Keratinocyte (primary cell): ENCODE measurements at places on chromosomes 7 and 10.
A peak's percentile ranks its signal among the peaks of the same experiment; 100 is the strongest.

DNA sequence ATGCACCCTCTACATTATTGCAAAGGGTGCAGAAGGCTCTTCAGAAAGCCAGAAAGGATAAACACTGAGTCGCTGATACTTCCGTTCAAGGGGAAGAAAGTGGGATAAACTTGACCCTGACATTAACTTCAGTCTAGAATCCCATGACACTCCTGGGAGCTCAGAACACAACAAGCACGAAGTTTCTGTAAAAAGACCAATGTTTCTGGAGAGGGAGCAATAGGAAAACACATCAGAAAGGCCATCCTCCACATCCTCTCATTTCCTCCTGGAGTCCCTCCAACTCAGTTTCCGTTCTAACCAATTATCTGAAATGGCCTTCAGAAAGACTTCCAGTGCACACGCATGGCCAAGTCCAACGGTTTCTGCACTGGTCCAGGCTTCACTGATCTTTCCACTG is 113.5 kb downstream of the SORBS1 start:
- no peak for DNase-seq

GRCh38 chr10:31604096-31604495 is 285.1 kb downstream of the ZEB1 start:
- DNase-seq: no peak

DNA sequence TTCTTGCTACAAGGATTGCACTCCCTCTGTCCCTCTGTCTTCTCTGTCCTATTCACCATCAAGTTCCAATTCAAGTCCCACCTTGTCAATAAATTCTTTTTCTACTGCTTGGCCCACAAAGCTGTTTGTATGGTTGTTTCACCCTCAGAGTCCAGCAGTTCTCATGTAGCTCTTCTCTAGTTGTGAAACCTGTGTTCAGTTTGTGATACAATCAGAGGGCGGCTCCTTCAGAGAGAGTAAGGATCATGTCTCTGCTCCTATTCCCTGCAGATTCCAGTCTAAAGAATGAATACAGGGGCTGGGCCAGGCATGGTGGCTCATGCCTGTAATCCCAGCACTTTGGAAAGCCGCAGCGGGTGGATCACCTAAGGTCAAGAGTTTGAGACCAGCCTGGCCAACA is 126.6 kb upstream of the BET1 start:
- no peak for DNase-seq

DNA sequence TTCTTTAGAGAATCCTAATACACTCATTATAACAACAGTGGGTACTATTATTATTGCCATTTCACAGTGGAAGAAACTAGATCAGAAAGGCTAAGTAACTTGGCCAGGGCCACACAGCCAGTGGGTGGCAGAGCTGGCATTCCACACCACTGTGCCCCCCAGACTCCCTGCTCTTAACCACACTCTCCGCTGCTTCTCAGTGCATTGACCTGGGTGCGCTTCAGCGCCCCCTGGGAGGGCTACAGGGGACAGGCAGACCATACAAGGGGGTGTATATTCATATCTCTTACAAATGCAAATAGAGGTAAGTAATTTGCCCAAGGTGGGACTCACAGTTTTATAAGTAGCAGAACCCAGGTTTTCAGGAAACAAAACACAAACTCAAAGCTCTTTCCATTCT is 77.0 kb upstream of the NMT2 start:
- DNase-seq: no peak

DNA sequence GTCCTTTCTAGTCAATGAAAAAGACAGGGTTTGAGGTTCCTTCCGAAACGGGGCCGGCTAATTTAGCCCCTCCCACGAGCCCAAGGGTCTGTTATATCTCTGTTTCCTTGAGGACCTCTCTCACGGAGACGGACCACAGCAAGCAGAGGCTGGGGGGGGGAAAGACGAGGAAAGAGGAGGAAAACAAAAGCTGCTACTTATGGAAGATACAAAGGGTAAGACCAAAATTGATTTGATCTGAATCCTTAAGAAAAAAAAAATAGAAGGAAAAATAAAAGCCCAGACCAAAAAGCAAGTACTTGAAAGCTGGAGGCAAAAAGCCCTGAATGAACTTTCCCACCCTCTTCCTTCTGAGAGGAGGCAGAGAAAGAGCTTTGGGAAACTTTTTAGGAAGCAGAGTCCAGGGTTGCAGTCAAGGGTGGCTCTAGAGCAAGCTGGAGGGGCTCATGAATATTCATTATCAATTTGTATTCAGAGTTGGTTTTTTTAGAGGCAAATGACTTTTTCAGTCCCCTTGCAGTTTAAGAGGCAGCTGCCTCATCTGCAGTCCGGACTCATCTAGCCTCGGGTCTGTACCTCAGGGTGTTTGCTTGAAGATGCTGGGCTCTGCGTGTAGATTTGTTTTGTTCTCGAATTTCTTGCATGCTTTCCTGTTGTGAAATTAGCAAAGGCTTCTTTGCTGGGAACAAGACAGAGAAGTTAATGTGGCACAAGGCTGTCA is at the start of gene ENTPD1:
TSS of gene ENTPD1 (plus strand) at position 123 of the 721 bp plus-strand sequence. CDS start at position 200, 77 bp downstream.
- no peak for DNase-seq

DNA sequence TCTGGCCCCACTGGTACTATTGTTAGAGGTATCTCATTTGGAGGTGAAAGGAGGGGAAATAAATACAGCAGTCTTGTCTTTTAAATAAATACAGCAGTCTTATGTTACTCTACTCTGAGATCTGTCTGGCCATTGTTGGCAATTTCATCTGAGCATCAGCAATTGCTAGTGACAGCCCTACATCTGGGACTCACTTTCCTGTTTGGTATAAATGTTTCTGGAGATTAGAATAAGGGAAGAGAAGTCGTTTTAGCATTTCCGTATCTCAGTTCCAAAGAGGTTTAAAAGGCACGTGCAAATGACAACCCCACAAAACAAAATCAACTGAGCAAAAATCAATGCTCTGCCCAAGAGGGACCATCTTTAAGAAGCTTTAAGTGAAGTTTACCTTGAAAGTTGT is 18.1 kb upstream of the CNNM2 start:
- no peak for DNase-seq

DNA sequence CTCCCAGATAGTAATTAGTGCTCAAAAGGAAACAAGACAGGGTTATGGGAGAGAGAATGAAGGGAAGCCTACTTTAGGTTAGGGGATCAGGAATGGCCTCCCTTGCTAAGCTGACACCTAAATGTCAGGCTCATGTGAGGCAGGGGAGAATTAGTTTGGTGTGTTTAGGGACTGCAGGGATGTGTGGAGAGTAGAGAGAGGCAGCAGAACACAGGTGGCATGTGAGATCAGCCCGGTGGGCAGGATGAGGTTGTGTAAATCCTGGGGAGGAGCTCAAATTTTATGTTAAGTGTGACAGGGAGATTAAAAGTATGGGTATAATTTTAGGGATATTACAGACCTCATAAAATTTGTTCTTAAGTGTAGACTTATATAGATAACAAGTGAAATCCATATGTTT is 56.2 kb upstream of the ZNF438 start:
- no peak for DNase-seq

DNA sequence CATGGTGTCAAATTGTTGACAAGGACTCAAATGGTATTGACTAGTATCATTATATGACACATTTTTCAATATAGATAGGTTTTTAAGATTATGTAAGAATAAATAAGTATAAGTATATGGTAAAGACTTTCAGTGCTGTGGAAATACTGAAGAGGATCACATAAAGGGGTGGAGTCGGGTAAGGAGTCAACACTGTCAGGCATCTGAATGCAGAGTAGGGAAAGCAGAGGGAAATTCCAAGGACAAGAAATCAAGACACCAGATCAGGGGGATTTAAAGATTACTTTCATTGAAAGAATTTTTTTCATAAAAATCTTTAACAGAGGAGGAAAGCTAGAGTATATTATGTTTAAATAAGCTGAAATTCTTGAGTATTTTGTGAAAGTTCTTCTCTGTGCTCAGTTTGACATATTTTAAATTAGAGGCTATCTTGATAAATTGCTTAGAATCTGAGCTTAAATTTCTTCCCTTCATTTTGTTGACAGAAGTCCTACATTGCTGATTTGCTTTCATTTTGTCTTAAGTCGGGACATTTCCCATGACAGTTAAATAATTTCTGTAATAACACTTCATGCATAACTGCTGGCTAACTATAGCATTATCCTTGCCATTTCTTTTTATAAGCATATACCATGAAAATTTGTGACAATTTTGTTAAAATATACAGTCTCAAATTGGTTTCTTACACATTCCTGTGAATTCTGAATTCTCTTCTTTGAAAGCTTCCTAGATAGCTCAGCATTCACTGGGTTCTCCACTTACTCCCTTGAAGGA is 244.3 kb downstream of the PRKG1 start:
- DNase-seq: no peak

- DNase-seq: no peak
Observed at GRCh38 chr7:18004372-18004771, 23.3 kb downstream of the PRPS1L1 start.

- no peak for DNase-seq
Observed at GRCh38 chr7:151923097-151923876, 33.0 kb upstream of the GALNTL5 start.

GRCh38 chr10:12782537-12782936 is 219.0 kb downstream of the CCDC3 start:
- DNase-seq: no peak

GRCh38 chr10:112376396-112376790 is 2.5 kb downstream of the ACSL5 start:
- no peak for DNase-seq

GRCh38 chr10:16231176-16231575 is 205.6 kb upstream of the PTER start:
- DNase-seq: no peak

DNA sequence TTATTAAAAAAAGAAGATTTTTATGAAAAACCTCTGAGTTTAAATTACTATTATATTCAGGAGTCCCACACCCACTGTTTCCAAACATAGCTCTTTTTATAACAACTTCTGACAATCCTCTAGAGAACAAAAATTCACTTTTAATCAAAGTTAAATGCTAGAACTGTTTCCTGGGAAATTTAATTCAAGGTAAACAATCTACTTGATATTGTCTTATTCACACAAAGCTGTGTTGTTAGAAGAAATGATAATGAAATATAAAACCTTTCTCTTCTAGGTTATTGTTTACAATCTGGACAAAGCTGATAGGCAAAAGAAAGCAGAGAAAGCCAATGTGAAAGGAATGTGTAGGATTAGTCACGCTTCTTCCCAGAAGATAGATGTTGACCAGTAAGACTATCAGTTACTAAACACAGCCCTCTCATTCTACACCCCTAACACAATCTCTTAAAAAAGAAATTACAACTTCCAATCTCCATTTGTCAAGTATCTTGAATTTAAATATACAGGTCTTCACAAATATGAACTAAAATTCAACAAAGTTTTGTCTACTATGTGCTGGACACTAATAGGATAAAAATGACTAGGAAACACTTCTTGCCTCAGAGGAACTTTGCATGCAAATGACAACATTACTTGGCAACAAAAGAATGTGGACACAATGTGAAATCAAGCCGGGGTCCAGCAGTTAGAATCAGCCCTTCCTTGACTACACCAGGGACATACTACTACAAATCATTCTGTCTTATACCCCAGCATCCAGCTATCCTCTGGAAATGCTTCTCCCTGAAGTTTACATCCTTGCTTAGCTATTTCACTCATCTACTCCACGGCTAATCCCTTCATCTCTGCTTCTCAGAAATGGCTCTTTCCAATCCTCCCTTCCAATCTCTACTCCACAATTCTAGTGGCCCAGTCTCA is 123.7 kb downstream of the IMMP2L start:
- DNase-seq: no peak

- no peak for DNase-seq
Observed at GRCh38 chr10:130771491-130771946, 540.0 kb downstream of the TCERG1L start.

GRCh38 chr7:130996205-130996832 is 262.3 kb upstream of the KLF14 start:
- no peak for DNase-seq

GRCh38 chr7:104951546-104951945 is 62.5 kb upstream of the KMT2E start:
- no peak for DNase-seq

- peak; percentile 50 for DNase-seq
Observed at GRCh38 chr10:77531441-77532001, 106.1 kb downstream of the KCNMA1 start.

GRCh38 chr7:123571684-123572083 is 14.1 kb upstream of the NDUFA5 start:
- peak; percentile 19 for DNase-seq

DNA sequence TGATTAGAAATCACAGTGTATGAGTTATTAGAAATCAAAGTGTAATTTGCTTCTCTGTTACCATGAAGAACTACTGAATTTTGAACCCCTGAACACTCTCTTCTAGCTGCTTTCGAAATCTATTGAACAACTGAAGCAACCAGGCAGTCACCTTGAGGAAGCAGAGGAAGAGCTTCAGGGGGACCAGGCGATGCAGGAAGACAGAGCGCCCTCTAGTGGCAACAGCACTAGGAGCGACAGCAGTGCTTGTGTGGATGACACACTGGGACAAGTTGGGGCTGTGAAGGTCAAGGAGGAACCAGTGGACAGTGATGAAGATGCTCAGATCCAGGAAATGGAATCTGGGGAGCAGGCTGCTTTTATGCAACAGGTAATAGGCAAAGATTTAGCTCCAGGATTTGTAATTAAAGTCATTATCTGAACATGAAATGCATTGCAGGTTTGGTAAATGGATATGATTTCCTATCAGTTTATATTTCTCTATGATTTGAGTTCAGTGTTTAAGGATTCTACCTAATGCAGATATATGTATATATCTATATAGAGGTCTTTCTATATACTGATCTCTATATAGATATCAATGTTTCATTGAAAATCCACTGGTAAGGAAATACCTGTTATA is 170.7 kb downstream of the HDAC9 start:
- DNase-seq: peak; percentile 36

DNA sequence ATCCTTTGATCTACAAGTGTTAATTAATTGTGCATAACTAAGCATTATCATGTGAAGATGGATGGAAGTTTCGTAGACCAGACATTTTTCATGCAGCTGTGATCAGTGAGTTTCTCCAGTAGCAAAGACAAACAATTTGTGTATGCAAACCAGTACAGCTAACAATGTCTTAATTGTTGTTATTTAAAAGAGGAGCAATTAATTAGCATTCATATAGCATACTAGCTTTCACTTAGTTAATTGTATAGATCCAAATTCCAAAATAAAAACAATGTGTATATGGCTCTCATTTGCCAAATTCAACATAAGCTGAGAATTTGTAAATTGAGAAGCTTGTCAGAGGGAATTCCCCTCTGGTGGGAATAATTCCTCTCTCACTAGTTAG is 22.6 kb upstream of the PRKCQ start:
- DNase-seq: no peak

- DNase-seq: no peak
Observed at GRCh38 chr10:17250736-17251135, 22.7 kb downstream of the VIM start.
